CD4-positive, alpha-beta T cell treated with Interleukin-4 for 4 hours (primary cell): ENCODE measurements at places on chromosomes 3 and 15.

DNA sequence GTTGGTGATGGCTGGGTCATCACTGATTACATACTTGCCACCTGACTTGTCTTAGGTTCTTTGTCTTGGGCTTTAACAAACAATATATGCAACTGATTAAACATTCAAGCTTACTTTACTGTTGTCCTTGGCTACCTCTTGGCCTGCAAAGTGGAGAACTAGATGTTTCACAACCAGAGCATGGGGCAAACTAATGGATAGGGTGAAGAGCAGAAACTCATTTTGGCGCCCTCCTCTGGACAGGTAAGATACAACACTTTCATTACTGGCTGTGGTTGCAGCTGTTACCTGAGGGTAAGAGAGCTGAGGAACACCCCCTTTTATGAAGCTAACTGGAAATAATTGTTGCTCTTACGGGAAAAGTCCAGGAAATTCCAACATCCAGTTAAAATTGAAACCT is 262.1 kb downstream of the NAALADL2 start:
- no peak for DNase-seq

- no peak for DNase-seq
Observed at GRCh38 chr3:101702726-101703125, 16.2 kb upstream of the RPL24 start.

DNA sequence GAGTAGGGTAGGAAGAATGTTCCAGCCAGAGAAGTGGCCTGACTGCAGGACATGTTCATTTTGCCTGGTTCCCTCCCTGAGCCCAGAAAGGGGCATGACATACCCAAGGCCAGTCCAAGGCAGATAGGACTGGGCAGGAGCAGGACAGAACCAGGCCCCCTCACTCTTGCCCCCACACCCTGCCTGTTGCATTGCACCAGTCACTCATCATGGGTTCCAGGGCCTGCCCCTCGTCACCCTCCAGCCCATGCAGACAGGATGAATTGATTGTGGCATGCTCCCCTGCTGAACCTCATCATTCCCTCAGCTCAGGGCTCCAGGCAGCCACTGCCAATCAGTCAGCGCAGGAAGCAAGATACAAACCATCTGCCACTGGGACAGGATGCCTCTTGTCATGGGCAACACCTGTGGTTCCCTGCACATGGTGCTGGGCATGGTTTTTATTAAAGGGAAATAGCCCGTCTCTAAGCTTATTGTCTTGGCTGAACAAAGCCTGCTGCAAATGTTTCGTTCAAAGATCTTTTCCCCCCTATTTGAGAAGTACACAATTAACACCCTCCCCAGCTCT is 48.9 kb downstream of the RASGRF1 start:
- no peak for DNase-seq

- DNase-seq: peak; percentile 74
Observed at GRCh38 chr3:149969940-149970715, 567 bp downstream of the PFN2 start.

- no peak for DNase-seq
Observed at GRCh38 chr15:71800835-71801745, 9.3 kb upstream of the NR2E3 start.

DNA sequence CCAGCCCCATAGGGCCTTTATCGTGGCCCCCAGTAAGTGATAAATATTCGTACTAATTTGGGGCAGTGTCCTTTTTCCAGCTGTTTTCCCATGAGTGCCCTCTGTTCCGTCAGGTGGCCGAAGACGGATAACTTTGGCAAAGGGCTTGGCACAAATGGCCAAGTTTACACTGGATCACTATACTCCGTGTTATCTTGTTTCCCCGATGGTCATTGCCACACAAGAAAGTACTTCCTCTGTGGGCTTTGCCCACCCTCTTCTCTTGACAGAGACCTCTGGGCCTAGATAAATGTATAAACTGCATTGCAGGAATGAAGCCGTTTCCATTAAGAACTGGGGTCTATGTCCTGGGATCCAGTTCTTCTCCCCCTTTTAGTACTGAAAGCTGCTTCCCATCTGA is 39.1 kb downstream of the SMAD3 start:
- no peak for DNase-seq

DNA sequence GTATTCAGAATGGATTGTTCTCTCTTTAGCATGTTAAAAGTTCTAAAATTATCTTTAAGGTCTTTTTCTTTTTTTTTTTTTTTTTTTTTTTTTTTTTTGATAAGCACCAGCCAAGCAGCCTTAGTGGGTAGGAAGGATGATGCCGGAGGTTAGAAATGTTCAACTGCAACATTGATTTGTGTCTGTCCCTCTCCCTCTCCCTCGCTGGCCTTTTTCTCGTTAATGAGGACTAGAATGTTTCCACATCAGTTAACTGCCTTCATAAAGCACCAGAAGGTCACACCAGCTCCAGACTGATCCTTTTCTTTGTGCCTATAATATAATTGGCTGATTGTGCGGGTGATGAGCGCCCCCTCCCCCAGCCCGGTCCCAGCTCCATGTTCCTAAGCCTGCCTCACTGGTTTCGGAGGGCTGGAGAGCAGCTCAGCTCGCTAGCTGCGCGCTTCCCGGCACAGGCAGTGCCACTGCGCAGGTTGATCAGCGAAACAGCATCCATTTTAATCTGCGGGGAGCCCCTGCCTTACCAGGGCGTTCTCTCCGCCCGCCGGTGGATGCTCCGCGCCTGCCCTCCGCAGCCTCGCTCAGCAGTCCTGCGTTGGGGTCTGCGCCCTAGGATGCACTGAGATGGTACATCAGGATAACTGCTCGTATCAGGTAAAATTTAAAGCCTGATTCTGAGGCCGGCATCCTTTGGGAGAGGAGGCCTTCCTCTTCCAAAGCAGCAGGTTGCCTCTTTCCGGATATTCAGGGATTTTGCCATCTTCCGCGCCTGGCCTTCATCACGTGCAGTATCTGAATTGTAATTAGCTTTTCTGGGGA is 148.9 kb upstream of the IL12A start:
- DNase-seq: no peak

DNA sequence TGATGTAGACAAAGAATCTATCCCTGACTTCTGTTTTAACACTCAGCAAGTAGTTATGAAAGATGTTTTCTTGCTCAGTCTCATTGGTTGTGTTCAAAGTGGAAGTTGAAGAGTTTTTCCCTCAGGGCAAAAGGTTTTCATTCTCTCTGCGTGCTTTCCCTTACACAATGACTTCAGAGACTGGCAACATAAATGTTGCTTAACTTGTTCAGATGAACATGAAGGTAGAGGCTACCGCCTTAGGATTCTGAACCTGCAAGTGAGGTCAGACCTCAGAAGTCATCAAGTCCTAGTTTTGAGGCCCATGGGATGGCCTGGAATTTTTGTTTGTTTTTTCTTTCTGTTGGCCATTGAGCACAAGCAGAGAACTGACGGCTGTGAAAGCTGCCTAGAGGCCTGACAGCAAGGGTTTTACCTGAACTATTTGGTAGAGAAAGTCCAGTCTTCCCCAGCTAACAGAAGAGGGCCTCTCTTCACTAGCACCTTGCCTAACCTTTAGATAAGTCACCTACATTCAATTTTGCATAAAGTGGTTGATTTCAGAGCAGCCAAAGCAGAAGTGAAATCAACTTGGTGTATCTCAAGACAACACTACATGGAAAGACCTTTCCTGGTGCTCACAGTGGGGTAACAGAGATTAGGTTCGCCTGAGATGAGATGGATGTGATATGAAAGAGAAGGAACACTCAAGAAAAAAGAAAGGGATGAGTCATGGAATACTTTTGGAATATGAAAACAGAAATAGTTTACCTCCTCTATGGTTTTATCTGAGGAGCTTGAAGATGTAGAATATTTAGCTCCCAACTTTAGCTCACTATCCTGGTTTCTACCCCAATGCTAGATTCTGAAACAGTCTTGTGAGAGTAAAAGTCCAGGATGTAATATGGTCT is 53.6 kb upstream of the AP4E1 start:
- DNase-seq: no peak

GRCh38 chr3:55288657-55289056 is 198.4 kb downstream of the WNT5A start:
- DNase-seq: no peak

DNA sequence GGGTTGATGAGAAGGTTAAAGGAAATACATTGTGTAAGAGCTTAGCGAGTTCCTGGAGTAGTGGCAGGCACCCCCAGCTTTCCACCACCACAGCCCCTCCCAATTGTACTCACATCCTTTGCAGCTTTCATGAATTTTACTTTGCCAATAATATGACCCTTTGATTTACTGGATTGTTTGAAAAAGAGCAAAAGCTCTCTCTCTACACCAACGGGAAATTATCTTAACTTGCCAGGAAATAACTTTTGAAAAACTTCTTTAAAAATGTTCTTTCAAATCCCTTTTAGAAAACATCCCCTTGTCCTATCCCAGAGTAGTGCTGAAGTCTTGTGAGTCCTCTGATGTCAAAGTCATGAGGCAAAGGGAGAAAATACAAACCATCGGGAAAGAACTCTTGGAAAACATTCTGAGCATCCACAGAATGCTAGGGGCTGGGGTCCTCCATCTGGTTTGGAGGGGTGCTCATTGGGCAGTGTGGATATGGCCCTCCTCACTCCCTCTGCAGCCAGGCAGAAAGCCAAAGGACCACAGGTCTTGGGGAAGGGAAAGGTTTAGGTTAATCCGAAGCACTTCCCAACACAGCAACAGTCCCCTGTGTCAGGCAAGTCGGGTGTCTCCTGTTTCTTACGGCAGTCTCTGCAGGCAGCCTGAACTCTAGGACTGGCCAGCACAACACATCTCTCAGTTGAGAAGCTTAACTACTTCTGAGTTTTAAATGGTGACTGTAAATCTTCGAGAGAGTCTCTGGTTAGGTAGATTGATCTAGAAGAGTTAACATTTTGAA is 36.5 kb downstream of the BOC start:
- no peak for DNase-seq

GRCh38 chr3:148513096-148513543 is 184.6 kb upstream of the AGTR1 start:
- DNase-seq: no peak

- no peak for DNase-seq
Observed at GRCh38 chr3:158808697-158809096, 6.8 kb downstream of the MFSD1 start.

DNA sequence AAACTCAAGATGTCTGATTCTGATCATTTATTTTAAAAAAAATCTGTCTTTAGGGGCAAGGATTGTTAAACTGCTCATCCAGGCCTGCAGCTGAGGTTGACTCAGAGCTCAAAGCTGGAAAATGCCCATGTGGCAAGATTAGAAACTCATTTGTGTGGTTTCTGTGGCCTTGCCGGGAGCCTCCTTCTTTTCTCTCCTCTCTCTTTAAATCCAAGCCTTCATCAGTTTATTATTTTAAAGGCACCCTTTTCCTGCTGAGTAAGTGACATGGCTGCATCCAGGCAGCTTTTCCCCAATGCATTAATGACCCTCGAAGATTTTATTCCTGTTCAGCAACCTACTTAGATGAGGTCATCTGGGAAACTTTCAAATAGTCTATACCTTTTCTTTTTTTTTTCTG is 221.3 kb upstream of the CDIN1 start:
- DNase-seq: no peak

DNA sequence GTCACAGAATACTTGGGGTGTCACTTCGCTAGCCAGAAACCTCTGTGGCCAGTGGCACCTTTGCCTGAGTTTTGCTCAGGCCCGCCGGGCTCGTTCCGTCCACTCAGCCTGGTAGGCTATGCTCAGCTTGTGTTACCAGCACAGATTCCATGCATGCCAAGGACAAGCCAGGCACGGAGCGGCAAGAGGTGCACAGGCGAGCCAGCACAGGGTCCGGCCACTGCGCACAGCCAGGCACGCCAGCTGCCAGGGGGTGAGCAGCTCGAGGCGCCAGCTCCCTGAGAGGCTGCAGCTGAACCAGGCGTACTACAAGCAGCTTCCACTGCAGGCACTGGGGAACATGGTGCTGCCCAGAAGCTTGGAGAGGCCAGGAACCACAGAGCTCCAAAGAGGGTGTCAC is 14.7 kb downstream of the PCYT1A start:
- no peak for DNase-seq

DNA sequence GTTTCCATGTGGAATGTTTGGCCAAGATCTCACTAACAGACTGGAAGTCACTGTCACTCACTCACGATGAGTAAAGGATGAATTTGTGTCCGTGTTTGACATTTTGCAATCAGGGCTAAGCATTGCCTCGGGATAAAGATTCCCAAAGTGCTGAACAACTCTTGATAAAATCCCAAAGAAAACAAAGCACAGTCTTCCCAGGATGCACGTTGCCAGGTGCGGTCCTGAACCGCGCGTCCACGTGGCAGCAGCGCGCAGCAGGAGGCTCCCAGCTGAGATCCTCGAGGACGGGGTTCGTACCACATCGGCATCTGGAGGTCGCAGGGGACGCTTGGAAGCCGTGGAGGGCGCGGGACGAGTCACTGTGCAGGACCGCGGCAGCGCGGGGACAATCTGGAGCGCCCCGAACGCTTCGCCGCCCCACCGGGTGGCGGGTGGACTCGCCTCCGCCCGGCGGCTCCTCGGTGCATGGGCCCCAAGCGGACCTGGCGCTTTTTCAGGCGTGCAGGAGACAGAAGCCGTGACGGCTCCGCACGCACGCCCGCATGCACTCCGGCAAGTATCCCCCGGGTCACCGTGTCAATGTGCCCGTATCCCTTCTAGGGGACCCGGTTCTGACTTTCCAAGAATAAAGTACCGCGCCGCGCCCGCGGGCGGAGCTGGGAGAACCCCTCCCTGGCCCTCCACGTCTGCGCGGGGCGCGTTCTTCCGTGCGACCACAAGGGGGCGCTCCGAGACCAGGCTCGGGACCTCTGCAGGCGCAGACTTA is 17.7 kb downstream of the CPN2 start:
- peak; percentile 86 for DNase-seq

GRCh38 chr3:127443581-127444375 is 146.8 kb downstream of the TPRA1 start:
- no peak for DNase-seq

- no peak for DNase-seq
Observed at GRCh38 chr15:90358124-90359033, 6.3 kb downstream of the ZNF774 start.

DNA sequence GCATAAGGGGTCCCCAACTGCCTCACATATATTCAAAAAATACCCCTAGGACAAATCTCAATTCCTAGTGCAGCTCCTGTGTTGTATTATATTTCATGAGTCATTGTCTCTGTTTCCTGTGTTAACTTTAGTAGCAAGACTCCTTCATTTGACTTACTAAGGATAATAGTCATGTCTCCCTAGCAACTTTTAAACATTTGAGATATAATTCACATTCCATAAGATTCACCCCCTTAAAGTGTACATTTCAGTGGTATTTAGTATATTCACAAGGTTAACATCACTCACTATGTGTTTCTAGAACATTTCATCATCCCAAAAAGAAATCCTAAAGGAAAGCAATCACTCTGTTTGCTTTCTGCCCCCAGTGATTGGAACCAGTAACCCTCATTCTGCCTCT is 121.3 kb upstream of the WNT7A start:
- DNase-seq: no peak

DNA sequence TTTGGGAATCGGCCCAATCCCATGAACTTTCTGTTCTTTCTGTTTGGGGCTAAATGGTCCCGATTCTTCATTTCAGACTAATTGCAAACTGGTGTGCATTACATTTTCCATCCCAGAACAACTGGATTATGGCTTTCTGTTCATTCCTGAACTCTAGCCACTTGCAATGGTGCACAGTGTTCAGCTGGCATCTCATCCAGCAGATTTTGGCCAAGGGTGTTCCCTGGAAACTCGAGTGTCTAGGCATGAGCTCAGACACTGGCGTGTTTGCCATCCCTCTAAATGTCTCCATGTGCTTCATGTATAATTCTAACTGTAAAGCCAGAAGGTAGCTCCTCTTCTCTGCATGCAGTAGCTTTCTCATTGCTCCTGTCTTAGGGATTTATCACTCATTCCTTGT is 97.1 kb upstream of the MYZAP start:
- no peak for DNase-seq

GRCh38 chr3:151227807-151228665 is 25.0 kb upstream of the GPR171 start:
- DNase-seq: peak; percentile 81

GRCh38 chr3:132117642-132118041 is 82.8 kb upstream of the CPNE4 start:
- DNase-seq: no peak
